Bronchial epithelial cell (primary cell): ENCODE measurements at places on chromosomes 4 and X. TPM values are rescaled to one million over a fixed set of nuclear protein-coding genes. Genes with fewer than 3 reads are reported as not detected.
A peak's percentile ranks its signal among the peaks of the same experiment; 100 is the strongest.

DNA sequence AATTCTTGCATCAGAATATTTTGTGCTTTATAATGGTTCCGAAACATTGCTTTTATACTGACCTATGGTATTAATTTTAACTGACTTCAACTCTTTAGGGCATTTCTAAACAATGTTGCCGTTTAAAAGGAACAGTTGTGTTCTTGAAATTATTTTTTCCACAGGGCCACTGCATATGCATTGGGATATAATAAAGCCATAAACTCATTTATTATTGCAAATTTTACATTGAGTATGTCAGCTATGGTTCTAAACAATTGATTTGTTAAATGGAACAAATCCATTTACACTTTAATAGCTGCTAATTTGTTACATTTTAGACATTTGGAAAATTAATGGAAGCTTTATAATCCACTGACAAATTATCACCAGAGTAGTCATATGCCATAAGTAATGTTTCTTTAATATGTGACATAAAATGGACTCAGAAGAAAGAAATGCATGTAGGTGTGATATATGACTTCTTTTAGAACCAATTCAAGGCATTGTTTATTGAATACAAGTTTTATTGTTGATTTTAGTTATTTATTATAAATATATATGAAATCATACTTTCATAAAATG lies 553.3 kb downstream of the TLL1 start:
- DNase-seq, result no peak

- no peak for DNase-seq
Measured at GRCh38 chrX:88883200-88883599, 136.2 kb downstream of the CPXCR1 start.

GRCh38 chr4:107913283-107913899 lies 18.0 kb upstream of the CYP2U1 start:
- peak; percentile 76 for DNase-seq

- no peak for DNase-seq
Measured at GRCh38 chrX:13364230-13364857, 44.5 kb upstream of the ATXN3L start.

Gene C4orf50
- total RNA-seq, result not detected in 2 replicates

Gene ZMAT1
- under 0.01 and 0.13 TPM in 2 replicates for total RNA-seq

- peak; percentile 14 for DNase-seq
Measured at GRCh38 chr4:114132830-114133229, 153.4 kb upstream of the ARSJ start.

DNA sequence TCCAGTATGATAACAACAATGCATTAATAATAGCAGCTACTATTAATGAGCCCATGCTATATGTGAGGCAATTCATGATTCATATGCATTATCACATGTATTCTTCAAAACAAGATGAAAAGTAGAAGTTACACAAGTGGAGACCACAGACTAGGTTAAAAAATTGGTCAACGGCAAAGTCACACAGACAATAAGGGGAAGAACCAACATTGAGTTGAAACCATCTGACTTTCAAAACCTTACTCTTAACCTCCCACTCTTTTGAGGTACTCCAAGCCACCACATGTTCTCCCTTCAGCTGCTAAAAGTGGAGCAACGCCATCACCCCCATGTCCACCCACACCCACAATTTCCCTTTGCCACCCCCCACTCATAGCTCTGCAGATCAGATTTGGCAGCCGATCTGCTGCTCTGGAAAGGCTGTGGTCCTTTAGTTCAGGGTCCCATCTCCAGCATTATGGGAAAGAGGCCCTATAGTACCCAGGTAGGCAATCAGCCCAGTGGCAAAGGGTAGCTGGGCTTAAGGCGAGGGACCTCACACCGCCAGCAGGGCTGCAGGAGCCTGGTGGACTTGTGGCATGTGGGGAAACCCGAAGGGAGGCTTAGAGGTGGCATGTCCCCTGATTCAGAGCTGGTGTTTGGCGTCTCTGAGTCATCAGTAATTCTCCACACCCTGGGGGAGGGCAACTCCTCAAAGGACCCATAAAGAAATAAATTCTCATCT lies 33.5 kb upstream of the CYBB start:
- peak; percentile 13 for DNase-seq

DNA sequence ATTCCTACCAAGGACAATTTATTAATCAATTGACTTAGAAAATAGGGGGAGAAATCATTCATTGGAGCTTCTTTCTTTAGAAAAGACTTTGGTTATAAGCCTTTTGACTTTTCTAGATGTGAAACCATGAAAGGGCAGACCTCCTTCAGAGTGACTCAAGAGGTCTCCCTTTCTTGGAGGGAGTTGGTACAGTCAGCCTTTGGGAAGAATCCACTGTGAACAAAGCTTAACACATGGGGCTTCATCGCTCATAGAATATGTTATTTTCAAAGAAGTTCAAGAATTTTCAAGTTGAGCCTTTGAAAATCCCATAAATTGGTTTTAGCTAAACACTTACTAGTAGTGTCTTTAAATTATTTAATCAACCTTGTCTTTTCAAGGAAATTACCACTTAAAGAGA lies 28.0 kb downstream of the RIPPLY1 start:
- no peak for DNase-seq

GRCh38 chr4:95318483-95318882 lies 230.3 kb downstream of the UNC5C start:
- no peak for DNase-seq

Gene MAGEC2
- not detected in 2 replicates for total RNA-seq

DNA sequence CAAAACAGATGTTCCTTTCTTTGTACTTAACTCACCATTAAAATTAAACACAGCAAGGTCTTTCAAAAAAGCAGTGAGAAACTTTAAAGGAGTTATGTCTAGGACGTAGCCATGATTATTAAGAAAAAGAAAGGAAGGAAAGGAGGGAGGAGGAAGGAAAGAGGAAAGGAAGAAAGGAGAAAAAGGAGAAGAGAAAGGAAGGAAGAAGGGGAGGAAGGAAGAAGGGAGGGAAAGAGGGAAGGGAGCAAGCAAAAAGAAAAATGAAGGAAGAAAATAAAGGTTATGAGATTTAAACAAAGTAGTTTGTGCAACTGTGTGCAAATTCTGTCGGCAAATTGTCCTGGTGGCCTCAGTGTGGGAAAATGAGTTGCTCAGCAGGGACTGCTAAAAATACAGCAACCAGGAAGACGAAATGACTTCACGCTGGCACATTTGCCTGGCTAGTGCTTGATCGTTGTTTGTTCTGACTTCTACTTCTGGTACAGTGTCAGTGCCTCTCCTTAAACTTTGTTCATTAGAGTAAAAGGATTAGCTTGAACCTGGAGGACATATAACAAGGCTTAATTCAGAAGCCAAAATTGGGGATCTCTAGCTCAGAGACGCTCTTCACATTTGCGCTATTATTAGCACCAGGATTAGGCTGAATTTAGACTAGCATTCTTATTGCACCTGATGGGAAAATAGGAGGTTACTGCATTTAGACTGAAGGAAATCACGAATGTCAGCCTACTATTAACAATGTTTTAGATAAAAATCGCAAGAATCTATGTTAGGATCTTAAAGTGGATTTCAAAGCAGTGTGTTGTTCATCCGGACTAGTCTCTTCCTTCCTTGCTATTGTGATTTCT lies 81.2 kb downstream of the DCK start:
- no peak for DNase-seq

DNA sequence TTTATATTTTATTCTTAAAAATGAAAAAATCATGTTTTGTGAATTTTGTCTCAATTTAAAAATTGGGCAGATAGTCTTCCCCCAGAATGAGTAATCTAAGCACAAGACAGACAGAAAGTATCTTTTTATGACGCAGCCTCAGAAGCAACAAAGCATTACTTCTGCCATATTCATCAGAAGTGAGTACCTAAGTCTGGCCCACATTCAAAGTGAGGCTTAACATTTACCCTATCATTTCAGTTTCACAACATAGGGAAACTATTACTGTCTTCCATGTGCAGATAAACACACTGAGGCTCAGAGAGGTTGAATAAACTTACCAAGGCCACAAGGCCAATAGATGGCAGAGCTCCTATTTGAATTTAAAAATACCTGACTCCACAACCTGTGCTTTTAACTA lies 4.4 kb upstream of the PRDX4 start:
- peak; percentile 7 for DNase-seq

DNA sequence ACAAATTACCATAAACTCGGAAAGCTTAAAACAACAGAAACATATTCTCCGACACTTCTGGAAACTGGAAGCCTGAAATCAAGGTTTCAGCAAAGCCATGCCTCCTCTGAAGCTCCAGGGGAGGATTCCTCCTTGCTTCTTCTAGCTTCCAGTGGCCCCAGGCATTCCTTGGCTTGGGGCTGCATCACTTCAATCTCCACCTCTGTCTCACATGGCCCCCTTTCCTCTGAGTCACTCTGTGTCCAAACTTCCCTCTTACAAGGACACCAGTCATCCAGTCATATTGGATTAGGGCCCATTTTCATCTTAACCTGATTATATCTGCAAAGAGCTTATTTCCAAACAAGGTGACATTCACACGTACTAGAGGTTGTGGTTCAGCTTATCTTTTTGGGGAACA lies 17.3 kb downstream of the PARM1 start:
- peak; percentile 15 for DNase-seq

DNA sequence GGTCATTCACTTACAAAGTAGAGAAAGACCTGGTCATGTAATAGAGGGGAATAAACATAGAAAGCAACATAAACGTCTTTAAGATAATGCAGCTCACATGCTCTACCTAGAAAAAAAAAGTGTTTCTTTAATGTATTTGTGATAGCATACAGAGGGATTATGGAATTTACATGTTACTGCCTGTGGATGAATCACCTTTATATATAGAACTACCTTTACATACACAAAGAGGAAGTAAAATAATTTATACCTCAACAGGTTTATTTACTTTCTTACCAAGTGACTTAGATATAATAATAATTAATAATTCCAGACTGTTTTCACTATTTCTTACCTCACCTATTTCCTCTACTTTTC lies 81.5 kb downstream of the PPP3CA start:
- peak; percentile 88 for DNase-seq

Gene RHOH
- 0.13 and 0.53 TPM in 2 replicates for total RNA-seq

DNA sequence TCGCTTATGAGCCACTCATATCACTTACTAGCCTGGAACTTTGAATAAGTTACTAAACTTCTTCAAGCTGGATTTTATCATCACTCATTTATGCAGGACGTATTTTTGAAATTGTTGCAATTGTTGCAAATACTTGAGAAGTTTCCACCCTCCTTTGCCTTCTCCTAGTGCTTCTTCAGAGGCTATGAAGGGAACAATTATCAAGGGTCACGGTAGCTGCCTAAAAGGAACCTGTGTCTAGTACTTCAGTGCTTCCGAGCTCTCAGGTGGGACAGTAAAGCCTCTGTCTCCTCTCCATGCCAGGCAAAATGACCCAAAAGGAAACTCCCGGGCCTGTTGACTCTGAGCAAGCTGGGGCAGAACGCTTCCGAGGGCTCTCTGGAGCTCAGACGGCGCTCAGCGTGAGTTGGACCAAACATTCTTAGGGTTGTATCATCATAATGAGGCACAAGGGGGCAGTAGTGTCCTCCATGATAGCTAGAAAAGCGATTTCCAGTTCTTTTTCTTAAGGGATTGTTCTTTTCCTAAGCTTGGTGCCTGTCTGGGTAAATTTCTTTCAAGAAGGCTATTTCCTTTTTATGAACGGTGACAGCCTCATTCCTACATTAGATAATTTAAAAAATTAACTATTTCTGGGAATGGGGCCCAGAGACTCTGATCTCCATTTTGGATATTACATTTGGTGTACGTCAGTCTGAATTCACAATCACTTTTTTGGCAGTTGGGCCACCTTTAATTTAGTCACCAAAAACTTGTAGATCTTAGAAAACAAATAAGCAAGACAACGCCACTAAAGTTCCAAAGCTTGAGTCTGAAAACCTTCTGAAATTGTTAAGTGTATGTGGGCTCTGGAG lies 73.1 kb downstream of the PACRGL start:
- DNase-seq, result peak; percentile 57

Gene PDE6B
- total RNA-seq, result 0.64 TPM in 1 of 2 replicates, not detected in the other

Gene SOD3
- 0.13 TPM in 1 of 2 replicates, not detected in the other for total RNA-seq

GRCh38 chrX:112851806-112852205 lies 11.2 kb upstream of the AMOT start:
- no peak for DNase-seq

Gene CXCL13
- not detected in 2 replicates for total RNA-seq

DNA sequence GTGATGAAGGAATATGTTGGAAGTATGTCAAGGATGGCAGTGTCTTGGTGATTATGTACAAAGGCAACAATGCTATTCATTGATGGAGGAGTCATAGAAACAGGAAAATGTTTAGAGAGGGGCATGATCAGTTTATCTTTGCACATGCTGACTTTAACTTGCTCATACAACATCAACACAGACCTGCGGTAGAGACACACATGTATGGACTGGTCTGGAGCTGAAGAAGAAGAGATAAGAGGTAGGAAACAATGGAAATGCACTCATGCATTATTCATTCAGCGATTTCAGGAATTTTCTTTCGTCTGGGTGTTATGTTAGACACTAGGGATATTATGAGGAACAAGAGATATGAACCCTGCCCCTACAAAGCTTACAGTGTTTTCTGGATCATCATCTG lies 1252.3 kb upstream of the TENM3 start:
- DNase-seq, result peak; percentile 75

DNA sequence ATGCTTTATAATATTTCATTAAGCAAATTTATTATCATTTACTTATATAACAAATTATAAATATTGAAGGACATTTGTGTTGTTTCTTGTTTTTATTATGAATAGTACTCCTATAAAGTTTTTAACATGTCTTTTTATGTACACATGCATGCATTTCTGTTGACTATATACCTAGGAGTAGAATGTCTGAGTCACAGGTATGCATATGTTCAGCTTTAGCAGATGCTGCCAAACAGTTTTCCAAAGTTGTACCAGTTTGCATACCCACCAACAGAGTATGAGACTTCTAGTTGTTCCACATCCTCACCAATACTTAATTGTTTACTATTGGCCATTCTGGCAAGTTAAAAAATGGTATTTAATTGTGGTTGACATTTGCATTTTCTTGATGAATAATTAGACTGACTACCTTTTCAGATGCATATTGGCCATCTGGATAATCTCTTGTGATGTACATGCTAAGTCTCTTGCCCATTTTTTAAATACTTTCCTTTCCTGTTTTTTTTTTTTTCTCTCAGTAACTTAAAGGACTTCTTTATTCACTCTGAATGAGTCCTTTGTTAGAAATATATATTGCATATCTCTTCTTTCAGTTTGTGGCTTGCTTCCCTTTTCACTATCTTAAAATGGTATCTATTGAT lies 132.2 kb upstream of the TRIM2 start:
- peak; percentile 45 for DNase-seq

GRCh38 chr4:7017446-7018048 lies 25.6 kb upstream of the TADA2B start:
- no peak for DNase-seq

Gene LIAS
- 11.5 and 14.0 TPM in 2 replicates for total RNA-seq

- peak; percentile 62 for DNase-seq
Measured at GRCh38 chr4:179472164-179472563, 2029.9 kb upstream of the AGA start.

Gene ADH1A
- total RNA-seq, result not detected in 2 replicates

DNA sequence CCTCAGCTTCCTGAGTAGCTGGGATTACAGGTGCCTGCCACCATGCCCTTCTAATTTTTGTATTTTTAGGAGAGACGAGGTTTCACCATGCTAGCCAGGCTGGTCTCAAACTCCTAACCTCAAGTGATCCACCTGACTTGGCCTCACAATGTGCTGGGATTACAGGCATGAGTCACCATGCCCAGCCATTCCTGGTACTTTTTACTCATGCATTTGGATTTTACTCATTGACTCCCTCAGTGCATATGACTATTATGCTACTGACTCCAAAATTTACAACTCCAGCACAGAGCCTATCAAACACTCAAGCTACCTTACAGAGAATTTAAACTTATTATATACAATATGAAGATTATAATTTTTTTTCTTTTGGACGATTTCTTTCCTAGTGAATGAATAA lies 199.9 kb downstream of the CXXC4 start:
- DNase-seq, result peak; percentile 22

Gene RTL3
- not detected in 2 replicates for total RNA-seq
